ENCODE measurements at places on chromosomes 1 and 21. TPM values are rescaled to one million over a fixed set of nuclear protein-coding genes. Genes with fewer than 3 reads are reported as not detected.

TEKT2 gene
- total RNA-seq: 0.15 TPM

ST6GALNAC3 gene
- 28.0 TPM for total RNA-seq

ESRRG gene
- total RNA-seq: not detected

TP53BP2 gene
- 19.0 TPM for total RNA-seq

PLA2G2D gene
- not detected for total RNA-seq

BARHL2 gene
- total RNA-seq: not detected

ANKRD34A gene
- total RNA-seq: 0.32 TPM

CFAP45 gene
- 1.9 TPM for total RNA-seq

CCDC24 gene
- 1.9 TPM for total RNA-seq

SELP gene
- total RNA-seq: 0.32 TPM

TMEM52 gene
- not detected for total RNA-seq

C1QA gene
- not detected for total RNA-seq

All from epithelial cell of umbilical artery (primary cell).